Activated naive CD8-positive, alpha-beta T cell treated with anti-CD3 and anti-CD28 coated beads, Interleukin-2, amount 10 ng/mL, durations not matched to agents 7 days and 5 days (primary cell): ENCODE measurements at places on chromosomes 2 and 18.

GRCh38 chr2:215793747-215794595, 219.4 kb downstream of the MREG start:
- no peak overlapping the region for H3K4me3 ChIP-seq
- H3K27ac ChIP-seq: no peak overlapping the region
- peaks cover 8% of the 10 kb centered on the region for H3K4me1 ChIP-seq
- DNase-seq: no peak
- H3K27me3 ChIP-seq: no peaks in the 10 kb centered on the region

DNA sequence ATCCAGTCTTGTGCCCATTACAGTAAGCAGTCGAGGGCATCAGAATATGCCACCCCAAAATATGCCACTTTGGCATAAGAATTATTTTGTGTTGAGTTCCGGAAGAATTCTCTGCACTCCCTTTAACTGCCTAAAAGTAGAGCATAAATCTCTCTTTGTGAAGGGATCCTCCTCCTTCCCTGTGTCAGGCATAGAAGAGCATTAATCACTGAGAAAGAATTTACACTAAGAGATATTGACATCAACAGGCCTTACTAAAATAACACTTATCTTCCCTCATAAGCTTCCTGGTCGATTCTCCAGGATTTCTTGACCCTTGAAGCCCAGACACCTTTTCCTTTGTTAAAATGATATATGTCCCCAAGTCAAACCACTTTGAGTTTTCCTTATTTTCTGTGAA, 27.6 kb upstream of the KYNU start:
- H3K4me1 ChIP-seq: no peaks in the 10 kb centered on the region
- DNase-seq: no peak
- no peak overlapping the region for H3K27ac ChIP-seq
- peaks cover 3% of the 10 kb centered on the region for H3K27me3 ChIP-seq
- H3K36me3 ChIP-seq: no peaks in the 10 kb centered on the region

DNA sequence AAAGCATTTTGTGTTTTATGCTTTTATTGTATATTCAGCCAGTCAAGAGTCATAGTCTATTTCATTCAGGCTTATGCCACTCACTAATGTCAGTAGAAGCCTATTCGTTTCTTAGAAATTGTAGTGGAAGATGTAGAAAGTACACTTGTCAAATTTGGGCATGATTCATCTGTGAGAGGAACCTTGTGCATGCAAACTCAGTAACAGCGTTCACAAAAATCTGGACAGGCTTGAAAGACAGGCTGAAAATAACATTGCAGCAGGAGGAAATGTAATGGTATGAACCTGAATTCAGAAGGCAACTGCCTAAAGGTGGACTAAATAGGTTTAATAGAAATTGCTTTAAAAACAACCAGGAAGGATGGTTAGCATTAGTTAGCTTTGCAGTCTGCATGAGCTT, 213.5 kb downstream of the CMPK2 start:
- no peak overlapping the region for H3K4me3 ChIP-seq
- H3K36me3 ChIP-seq: no peaks in the 10 kb centered on the region
- DNase-seq: no peak
- no peak overlapping the region for H3K27ac ChIP-seq
- H3K27me3 ChIP-seq: no peaks in the 10 kb centered on the region
- no peaks in the 10 kb centered on the region for H3K4me1 ChIP-seq

DNA sequence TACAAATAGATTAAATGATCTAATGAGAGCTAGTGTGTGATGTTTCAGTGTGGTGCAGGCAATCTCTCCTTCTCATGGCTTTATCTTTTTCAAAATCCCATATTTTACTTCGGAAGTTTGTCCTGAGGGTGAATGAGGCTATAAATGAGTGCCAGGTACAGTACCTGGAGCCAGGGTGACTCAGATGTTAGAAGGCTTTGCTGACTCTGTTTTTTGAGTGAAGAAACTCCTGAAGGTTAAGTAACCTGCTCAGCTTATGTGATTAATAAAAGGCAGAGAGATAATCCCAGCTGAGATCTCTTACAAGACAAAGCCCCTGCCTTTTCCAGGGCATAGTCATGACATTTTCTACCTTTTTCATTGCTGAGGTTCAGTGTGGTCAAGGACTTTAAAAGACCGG, 52.6 kb downstream of the MGAT5 start:
- H3K27me3 ChIP-seq: no peaks in the 10 kb centered on the region
- H3K27ac ChIP-seq: no peak overlapping the region

DNA sequence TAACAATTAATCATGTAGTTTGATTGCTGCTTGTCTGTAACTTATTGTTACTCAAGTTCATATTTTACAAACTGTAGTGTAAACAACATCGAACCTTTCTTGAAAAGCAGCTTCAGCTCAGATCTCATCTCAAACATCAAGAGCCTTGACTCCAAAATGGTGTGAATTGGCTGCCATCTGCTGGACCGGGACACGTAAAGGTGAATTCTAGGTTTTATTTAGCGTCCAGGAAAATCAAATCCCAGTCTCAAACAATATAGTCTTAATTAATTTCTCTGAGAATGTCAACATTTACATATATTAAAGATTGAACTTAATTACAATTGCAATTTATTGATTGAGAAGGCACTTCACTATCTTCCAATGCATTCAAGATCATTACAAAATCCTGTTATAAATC, 453.0 kb downstream of the GALR1 start:
- DNase-seq: no peak
- H3K27ac ChIP-seq: no peak overlapping the region
- H3K36me3 ChIP-seq: no peaks in the 10 kb centered on the region

DNA sequence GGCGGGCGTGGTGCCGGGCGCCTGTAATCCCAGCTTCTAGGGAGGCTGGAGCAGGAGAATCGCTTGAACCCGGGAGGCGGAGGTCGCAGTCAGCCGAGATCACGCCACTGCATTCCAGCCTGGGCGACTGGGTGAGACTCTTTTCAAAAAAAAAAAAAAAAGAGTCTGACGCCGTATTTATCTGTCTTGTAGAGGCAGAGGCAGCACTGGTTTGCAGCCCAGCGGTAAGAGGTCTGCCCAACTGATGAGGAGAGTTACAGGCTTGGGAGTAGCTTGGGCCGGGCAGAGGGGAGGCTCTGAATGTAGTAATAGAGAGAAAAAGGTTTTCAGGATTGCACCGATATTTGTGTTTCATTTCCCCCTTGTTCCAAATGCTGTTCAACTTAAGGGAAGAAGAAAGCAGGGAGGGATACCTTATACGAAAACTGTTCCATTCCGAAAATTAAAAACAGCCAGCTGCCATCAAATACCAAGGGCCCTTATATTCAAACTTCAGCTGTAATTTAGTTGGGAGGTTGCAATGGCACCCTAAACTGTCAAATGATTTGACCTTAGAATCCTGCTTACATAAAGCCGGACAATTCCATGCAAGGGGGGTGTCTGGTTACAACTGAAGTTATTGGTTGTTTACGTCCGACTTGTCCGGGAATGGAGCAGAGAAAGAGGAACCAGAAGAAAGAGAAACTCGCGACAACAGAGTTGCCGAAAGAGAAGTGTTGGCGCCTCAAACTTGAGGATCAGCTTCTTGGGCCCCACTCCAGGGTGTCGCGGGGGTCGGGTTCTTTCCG, 9.2 kb upstream of the SP9 start:
- H3K27me3 ChIP-seq: peaks cover 95% of the 10 kb centered on the region
- H3K4me3 ChIP-seq: peak overlapping the region; percentile 66
- H3K36me3 ChIP-seq: no peaks in the 10 kb centered on the region
- peaks cover 24% of the 10 kb centered on the region for H3K4me1 ChIP-seq
